Inflammatory macrophage (primary cell): ENCODE measurements at places on chromosomes 13 and 19.

DNA sequence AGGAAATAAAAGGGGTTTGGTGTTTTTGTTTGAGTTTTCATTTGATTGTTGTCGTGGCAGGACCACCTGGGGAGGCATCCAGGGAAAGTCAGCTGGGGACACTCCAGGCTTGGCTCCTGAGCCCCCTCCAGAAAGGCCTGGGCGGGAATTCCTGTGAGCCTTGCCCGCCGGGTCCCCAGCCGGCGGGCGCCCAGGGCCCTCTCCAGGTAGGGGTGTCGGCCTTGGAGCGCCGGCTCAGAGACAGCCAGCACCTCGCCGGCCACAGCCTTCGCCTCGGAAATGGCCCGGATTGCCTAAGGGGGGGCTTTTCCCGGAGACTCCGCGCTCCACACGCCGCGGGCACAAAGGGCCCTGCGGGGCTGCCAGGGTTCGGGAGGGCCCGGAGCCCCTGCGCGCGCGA, 125.0 kb downstream of the TNFRSF19 start:
- no peak for DNase-seq

DNA sequence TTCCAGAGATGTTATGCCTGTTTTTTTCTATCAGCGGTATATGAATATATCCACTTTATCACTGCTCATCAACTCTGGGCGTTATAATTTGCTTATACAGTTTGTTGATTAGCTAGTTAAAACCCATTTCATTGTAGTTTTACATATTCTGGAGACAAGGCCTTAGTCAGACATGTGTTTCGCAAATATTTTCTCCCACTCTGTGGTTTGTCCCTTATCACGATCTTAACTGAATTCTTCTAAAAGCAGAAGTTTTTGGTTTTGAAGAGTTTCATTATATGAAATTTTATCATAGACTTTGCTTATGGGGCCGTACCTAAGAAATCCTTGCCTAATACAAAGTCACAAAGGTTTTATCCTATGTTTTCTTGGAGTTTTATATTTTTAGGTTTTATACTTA, 84.6 kb downstream of the FRY start:
- peak; percentile 85 for DNase-seq

- DNase-seq = no peak
These were observed 5.9 kb downstream of the LRRC4B start for GRCh38 chr19:50562329-50562728.

GRCh38 chr13:32093006-32093405, 61.4 kb downstream of the FRY start:
- no peak for DNase-seq

- peak; percentile 85 for DNase-seq
These were observed 1.5 kb downstream of the KMT5C start for GRCh38 chr19:55341171-55341588.

DNA sequence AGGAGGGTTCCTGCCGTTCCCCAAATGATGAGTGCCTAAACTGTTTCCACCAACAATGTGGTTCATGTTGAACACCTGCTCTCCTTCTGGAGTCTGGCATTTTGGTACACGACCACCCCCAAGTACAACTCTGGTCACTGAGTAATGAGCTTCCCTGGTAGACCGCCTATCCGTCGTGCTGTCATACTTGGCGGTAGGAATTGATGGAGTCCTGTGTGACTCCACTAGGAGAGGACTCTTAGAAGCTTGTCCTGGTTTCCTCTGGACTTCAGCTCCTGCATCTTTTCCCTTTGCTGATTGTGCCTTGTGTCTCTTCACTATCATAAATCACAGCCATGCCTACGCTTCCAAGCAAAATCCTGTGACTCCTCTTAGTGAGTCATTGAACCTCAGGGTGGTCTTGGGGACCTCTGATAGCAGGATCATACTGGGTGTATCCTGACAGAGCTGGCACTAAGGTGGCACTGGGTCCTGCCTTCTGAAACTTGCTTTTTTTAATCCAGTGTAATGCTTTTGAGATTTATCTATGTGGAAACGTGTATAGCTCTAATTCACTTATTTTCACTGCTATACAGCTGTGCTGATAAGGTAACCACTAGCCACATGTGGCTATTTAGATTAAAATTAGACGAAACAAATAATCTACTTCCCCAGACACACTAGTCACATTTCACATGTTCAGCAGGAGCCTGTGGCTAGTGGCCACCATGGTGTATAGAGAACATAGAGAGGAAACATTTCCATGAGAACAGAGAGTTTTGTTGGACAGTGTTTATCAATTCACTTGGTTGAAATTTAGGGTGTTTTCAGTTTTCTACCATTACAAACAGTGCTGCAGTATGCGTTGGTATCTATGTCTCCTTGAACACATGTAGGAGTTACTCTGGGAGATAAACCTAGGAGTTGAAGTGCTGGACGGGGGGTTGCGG, 6.1 kb upstream of the ASF1B start:
- DNase-seq = no peak

DNA sequence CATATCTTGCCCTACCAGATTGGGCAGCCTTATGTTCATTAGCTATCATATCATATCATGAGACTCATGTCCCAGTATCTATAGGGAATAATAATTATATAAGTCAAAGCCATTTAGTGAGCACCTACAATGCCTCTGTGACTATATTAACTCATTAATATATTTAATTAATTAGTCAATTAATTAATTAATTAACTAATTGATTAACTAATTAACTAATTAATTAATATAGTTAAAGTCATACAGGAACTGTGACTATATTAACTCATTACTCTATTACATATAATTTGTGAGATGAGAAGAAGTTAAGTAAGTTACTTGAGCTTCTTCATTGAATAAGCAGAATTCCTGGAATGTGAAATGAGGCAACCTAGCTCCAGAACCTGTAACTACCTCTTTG, 588.3 kb upstream of the SLITRK1 start:
- DNase-seq = no peak

DNA sequence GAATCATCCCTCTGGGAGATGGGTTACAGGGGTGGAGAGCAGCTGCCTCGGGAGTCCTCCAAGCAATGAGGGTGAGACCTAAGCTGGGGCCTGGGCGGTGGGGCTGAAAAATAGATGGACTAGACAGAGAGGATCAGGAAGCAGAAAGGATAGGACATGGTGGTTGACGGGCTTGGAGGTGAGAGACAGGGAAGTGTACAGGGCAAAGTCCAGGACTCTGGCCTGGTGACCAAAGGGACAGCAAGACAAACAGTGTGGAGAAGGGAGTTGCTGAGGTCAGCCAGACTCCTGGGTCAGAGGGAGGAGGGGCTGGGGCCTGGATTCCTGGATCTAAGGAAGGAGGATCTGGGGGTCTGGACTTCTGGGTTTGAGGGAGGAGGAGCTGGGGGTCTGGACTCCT, 5.5 kb downstream of the PHLDB3 start:
- DNase-seq = no peak

DNA sequence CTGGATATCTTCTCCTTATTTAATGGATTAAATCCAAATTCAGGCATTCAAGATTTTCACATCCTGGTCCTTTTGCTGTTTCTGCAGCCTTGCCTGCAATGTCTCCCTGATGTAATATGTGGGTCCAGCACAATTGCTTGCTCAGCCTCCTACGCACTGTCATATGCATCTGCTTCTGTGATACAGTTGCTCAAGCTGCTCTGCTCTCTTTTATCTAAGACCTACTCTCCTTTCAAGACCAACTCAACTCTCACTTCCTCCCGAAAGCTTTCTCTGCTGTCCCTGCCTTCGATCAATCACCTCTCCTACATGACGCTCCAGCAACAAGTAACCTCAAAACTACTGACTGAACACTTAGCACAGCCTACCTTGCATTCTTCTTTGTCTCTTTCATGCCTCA, 138.2 kb downstream of the DCLK1 start:
- peak; percentile 74 for DNase-seq

- DNase-seq = no peak
These were observed 2.3 kb upstream of the FBN3 start for GRCh38 chr19:8151767-8152035.

DNA sequence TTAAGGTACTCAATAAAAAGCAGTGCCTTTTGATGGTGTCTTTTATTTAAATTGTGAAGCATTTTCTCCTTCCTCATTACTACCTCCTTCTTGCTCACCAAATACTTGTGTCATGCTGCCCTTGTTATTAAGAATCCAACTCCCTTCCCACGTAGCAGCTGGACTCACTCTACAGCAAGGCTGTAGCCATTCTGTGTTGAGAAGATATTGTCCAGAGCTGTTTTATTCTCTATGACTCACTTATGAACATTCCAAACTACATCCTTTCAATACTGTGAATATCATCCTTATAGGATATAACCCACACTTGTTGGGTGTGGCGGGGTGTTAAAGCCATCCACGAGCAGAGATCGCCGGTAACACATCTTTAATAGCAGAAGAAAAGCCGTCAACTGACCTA, 1671.5 kb upstream of the SLC10A2 start:
- DNase-seq = no peak

DNA sequence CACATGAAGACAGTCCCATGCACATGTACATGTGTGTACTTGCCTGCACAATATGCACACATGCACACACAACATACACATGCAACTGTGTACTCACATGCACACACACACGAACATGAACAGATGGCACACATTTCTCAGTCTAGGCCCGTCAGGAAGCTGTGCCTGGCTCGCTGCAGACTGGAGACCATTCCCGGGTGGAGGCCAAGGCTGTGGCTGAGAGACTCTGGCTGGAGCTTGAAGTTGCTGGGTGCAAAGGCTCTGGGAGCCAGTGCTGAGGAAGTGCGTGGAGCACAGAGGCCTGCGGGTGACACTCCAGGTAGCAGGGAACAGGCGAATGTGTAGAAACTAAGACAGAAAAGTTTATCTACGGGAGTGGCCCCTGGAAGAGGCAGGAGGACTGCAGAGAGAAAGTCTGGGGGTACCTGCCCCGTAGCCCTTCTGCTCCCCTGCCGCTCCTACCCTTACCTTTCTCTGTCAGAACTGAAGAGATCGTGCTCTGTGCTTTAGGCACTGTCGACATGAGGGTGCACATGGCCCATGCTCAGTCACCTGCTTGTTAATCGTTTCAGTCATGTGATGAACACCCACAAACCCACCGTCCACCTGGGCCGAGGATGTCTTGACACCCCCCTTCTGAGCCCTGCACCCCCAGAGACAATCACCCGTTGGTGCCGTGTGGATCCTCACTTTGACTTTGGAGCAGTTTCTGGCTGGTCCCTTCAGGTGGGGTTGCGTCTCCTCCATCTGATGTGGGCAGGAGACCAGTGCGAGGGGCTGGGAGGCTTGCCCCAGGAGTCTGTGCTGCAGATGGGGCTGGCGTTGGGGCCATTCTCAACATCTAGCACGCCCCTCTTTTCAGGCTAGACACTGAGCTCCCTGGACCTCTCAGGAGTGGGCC, 69.4 kb downstream of the TEX29 start:
- no peak for DNase-seq

DNA sequence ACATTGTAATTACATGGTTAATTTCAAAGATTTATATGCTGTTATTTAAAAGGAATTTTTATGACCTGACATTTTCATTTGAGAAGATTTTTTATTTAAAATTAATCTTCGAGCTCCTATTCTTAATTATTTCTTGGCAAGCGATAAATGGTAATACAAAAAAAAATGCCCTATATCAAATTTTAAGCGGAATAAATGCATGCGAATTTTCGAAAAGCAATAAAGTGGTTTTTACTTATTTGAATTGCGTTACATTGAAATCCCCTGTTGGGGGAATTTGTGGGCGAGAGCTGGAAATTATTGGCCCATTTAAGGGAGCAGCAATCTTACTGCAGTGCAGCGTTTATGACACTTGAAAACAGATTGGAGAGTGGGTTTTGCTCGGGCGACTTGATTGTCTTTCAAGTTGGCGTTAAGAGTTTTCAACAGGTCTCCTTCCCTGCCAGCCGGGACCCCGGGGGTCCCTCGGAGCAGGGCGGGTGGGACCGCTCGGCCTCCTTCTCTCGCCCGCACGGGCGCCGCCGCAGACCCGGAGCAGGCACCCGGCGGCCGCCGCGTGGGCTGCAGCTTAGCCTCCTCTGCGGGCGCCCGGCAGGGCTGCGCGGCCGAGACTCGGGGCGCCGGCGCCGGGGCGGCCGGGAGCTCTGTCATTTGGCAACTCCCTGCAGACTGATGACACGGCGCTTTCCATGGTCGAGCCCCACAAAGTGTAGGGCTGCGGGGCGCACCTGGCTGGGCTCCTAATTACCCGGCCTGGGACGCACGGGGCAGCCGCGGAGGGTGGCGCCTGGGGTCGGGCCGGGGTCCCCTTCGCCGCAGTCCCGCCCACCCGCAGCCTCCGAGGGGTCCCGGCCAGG, 255.1 kb upstream of the SOX21 start:
- DNase-seq = no peak

DNA sequence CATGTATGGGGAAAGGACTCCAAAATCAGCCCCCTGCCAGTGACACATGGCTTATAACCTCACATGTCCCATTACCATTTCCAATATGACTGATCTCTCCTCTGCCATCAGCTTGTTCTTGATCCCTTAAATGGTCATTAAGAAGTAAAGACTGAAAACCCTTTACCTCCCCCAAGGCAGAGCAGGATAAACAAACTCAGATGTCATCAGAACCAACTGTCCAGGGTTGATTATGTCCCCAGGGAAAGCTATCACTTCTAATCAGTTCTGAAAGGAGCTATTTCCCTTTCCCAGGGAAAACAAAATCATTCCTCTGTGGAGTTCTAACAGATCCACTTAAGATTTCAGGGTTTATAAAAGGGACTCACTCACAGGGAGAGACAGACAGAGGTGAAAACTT, 350.9 kb downstream of the SUCLA2 start:
- no peak for DNase-seq

GRCh38 chr13:90375851-90376250, 971.6 kb upstream of the MIR17HG start:
- no peak for DNase-seq

GRCh38 chr13:33467556-33467955, 182.0 kb upstream of the STARD13 start:
- no peak for DNase-seq

DNA sequence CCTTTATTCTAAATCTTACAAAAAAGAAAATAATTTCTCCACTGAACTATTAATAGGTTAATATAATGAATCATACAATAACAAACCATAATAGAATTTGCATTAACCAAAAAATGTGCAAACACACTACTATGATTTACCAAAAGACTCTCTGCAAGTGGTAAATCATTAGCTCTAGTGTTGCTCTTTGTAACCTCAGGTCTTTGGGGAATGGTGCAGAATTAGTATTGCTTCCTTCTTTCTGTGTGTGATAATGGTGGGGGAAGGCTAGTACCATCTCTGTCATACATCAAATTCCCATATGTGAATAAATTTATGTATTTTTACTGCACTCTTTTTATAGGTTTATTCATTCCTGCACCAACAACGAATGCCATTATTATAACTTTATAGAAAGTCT, 105.1 kb downstream of the COG6 start:
- DNase-seq = no peak

- no peak for DNase-seq
These were observed 62.6 kb upstream of the USP29 start for GRCh38 chr19:57057036-57057686.

- DNase-seq = no peak
These were observed 8.3 kb downstream of the FAM98C start for GRCh38 chr19:38411041-38411712.
